Substantia nigra (tissue), 51 donors: ENCODE measurements at places on chromosomes 5 and 9.

DNA sequence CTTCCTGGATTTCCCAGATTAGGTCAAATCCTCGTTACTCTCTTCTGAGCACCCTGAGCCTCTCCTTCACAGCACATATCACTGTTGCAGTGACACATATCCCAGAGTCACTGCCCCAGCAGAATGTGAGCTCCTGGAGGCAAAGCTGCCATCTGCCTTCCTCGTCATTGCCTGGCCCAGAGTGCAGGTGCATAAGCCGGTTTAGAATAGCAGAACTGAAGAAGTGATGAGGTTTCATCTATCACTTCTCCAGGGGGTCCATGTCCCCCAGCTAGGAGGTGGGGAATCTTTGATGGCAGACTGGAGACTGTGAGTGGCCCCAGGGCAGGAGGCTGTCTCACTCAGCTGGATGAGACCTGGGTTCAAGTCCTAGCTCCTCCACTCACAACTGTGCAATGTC, 25.8 kb downstream of the NIPAL4 start:
- DNase-seq = no peak

- DNase-seq = no peak
These were observed 10.9 kb upstream of the ZNF474 start for GRCh38 chr5:122118356-122118948.

DNA sequence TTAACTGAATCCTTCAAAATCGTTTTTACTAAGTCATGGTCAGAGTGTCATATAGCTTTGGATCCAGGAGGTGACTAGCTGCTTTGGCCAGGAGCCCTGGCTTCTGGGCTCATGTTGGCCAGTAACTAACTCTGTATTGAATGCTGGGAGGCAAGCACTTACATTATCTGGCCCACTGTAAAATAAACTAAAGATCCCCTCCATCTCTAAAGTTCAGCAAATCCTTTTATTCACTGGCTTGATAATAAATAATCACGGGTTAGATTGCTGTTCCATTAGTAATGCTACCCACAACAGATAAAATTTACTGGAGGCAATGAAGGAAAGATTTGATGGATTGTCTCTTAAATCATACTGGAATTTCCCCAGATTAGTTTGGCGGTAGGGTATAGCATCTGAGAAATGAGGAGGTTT, 382.2 kb upstream of the TLE4 start:
- no peak for DNase-seq

- DNase-seq = no peak
These were observed 46.4 kb downstream of the PKD2L2 start for GRCh38 chr5:137935694-137936093.

- DNase-seq = no peak
These were observed 7.3 kb upstream of the RHOBTB3 start for GRCh38 chr5:95723632-95724369.

DNA sequence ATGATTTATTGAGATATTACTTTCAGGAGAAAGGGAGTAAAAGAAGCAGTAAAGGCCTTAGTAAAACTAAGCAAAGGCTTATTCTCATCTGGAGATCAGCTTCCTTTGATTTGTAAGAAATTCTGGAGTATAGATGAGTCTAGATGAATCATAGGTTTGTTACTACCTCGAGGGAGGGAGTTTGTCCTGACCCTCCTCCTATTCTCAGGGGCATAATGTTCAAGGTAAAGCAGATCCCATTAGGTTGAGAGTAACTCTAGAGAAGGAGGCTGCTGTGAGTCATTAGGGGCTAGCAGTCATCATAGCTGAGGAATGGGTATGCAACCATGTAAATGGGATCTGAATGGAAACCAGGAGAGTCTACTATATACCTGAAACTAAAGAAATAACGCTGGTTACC, 155.5 kb upstream of the MOCS2 start:
- DNase-seq = no peak

- DNase-seq = no peak
These were observed 195.2 kb downstream of the AOPEP start for GRCh38 chr9:94921656-94922055.

- DNase-seq = no peak
These were observed 1.8 kb downstream of the CCNH start for GRCh38 chr5:87410931-87411330.

GRCh38 chr5:124419531-124419930, 326.9 kb downstream of the ZNF608 start:
- no peak for DNase-seq

GRCh38 chr5:91499943-91500531, 116.9 kb upstream of the ARRDC3 start:
- no peak for DNase-seq

GRCh38 chr9:128001779-128002298, 21.1 kb upstream of the EEIG1 start:
- no peak for DNase-seq

DNA sequence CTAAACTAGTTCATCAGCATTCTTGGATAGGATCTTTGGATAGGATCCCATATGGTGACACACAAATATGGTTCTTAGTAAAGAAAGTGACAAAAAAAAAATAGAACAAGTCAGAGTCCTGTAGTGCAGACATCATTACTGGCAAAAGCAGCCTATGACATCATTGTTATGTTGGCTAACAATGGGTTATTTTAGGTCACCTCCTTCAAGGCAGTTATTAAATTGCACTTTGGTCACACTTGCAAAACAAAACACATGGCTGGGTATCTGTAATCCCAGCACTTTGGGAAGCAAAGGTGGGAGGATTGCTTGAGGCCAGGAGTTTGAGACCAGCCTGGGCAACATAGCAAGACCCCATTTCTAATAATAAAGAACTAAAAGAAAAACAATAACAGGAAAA, 185.9 kb downstream of the KIAA0825 start:
- no peak for DNase-seq

DNA sequence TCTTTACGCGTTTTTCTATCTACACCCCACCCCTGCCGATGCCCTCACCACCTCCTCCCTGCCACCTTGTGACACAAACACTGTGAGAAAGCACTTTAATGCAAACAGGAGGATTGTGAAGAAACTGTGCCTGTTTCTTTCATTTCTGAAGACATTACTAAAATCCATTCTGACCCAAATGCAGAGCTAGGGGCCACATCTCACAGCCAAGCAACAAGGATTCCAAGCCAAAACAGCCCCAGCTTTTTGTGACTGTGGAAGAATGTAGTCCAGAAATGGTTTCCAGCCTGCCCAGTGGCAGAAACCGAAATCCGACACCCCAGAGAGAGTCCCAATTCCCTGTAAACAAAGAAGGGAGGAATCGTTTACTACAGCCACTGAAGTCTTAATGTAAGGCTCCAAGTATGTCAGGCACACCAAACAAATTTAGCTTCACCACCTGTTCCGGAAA, 190.9 kb downstream of the TTC39B start:
- no peak for DNase-seq

- no peak for DNase-seq
These were observed 246.4 kb downstream of the PJA2 start for GRCh38 chr5:109163336-109163735.

GRCh38 chr5:157161996-157162395, 4.1 kb downstream of the GARIN3 start:
- DNase-seq = no peak

- DNase-seq = peak; percentile 4
These were observed 19.8 kb upstream of the SLC9A3 start for GRCh38 chr5:543755-544674.

GRCh38 chr9:18604767-18605730, 131.1 kb downstream of the ADAMTSL1 start:
- DNase-seq = no peak

- DNase-seq = no peak
These were observed 44.4 kb downstream of the CAST start for GRCh38 chr5:96706433-96707111.

GRCh38 chr9:81791076-81791475, 101.7 kb upstream of the TLE1 start:
- DNase-seq = no peak

GRCh38 chr5:98765815-98766214, 7.6 kb upstream of the RGMB start:
- no peak for DNase-seq

GRCh38 chr5:108003178-108003577, 332.4 kb upstream of the EFNA5 start:
- DNase-seq = no peak

- DNase-seq = no peak
These were observed at the start of gene PCDHGA6 for GRCh38 chr5:141373673-141374317. PCDHGA6 (plus strand) TSS chr5:141373891; CDS start chr5:141374084, 193 bp downstream.

DNA sequence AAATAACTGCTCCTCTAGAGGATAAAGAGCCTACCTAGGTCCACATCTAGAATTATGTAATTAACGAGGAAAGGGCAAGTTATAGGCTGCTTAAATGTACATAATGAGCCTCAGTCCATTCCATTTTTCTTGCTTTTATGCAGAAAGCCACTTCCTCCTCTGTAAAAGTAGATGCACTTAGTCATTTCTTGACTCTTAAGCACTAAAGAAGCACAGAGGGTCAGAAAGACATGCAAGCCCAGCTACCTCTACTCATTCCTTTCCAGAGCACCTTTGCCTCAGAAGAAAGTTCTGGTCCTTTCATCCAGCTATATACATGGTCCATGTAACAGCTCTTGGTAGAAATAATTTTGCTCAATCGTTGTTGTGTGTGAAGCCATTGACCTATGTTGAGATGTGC, 308.0 kb upstream of the NREP start:
- DNase-seq = no peak

DNA sequence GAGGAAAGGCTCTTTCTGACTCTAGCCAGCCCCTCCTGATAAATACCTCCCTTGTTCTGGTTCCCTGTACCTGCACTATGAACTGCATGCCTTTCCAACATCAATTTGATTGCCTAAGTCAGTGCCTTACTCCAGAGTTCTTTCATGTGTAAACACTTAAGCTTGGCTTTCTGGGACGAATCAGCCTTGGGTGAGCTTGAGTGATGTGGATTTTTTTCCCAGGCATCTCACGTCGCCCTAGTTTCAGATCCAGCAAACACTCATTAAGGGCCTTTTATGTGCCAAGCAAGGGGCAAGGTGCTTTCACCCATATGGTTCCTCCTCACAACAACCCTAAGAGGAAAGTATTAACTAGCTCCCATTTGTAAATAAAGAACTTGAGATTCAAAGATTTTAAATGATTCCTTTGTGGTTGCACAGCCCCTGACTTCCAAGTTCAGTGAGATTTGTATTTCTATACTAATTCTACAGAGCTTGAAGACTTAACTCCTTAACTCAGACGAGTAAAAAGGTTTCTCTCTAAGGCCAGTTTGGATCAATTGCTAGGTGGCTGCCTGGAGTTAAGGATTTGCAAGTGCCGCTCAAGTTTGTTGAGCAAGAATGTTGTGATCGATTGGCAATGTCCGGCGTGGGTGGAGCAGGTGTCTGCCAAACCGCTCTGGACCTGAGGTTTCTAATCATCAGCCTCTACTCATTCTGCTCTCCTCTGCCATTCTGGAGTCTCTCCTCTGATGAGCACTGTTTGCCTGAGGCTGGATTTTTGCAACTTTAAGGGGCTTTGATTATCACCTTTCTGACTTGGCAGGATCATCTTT, 20.2 kb upstream of the TJP2 start:
- DNase-seq = no peak

- no peak for DNase-seq
These were observed 5.5 kb downstream of the ENG start for GRCh38 chr9:127848756-127849504.

GRCh38 chr5:173625673-173626504, 9.4 kb upstream of the BOD1 start:
- DNase-seq = no peak

- no peak for DNase-seq
These were observed 3.2 kb upstream of the TERT start for GRCh38 chr5:1298067-1298551.

GRCh38 chr9:69785757-69786156, 25.9 kb upstream of the PTAR1 start:
- no peak for DNase-seq

GRCh38 chr5:8478326-8478725, 609.4 kb downstream of the MTRR start:
- no peak for DNase-seq

GRCh38 chr9:71237051-71237450, 115.6 kb upstream of the TRPM3 start:
- DNase-seq = no peak

DNA sequence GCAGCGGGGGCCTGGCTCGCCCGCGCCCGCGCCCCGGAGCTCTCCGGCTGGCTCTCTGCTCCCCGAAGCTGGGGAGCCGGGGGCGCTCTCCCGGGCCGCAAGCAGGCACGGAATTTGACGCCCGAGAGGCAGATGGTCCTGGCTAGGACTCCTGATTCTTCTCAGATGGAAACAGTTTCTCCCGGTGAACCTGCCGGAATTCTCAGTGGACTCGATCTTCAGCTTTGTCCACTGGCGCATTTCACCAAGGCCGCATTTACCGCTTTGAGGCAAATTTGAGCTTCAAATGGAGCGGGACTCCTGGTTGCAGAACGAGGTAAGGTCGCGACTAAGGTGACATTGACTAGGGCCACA, 305.7 kb upstream of the KCNN2 start:
- DNase-seq = no peak

- DNase-seq = no peak
These were observed 297.1 kb downstream of the KCTD16 start for GRCh38 chr5:144467792-144468191.

DNA sequence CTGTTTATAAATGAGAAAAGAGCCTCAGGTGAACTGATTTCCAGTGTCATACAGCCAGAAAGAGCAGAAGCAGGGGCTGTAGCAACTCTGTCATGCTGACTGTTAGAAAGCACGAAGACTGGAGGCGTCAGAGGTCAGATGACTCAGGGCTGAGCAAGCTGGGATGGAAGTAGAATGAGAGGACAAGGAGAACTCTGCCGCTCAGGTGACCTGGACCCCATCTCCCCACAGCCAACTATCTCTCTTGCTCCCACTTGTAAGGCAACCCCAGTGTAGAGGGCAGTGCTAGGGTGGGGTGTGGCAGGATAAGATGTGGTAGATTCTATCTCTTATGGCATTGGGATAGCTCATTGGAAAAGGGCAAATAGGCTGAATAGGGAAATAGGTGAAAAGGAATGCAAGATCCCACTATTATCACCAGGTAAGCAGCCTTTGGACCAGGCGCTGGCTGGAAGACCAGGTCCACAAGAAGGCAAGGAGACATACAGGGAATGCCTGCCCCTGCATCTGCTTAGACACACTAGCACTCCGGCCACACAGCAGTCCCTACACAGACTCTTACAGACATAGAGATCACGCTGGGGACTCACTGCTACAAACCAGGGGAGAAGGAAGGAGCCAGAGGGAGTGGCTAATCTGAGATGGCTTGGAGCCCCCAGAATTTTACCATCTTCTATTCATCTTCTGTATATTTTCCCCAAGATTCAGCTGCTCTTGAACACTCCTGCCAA, 21.2 kb upstream of the LOX start:
- no peak for DNase-seq

GRCh38 chr9:89579741-89580385, 24.9 kb upstream of the GADD45G start:
- no peak for DNase-seq

GRCh38 chr5:63250939-63251338, 672.3 kb downstream of the LRRC70 start:
- DNase-seq = no peak

DNA sequence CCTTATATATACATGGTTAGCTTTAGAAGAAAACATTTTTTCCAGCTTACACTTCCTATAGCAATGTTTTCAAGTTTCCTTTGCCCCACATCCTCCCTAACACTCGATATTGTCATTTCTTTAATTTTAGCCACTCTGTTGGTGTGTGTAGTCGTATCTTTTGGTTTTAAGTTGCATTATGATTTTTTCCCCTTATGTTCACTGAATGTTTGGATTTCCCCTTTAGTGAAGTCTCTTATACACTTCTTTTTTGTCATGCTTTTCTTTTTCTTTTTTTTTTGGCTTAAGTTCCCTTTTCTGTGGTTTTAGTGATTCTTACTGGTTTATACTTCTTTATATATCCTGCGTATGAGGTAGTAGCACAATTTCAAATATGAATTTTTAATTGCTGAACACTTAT, 58.8 kb downstream of the KDM4C start:
- no peak for DNase-seq
